ENCODE measurements at places on chromosomes 4 and X.

DNA sequence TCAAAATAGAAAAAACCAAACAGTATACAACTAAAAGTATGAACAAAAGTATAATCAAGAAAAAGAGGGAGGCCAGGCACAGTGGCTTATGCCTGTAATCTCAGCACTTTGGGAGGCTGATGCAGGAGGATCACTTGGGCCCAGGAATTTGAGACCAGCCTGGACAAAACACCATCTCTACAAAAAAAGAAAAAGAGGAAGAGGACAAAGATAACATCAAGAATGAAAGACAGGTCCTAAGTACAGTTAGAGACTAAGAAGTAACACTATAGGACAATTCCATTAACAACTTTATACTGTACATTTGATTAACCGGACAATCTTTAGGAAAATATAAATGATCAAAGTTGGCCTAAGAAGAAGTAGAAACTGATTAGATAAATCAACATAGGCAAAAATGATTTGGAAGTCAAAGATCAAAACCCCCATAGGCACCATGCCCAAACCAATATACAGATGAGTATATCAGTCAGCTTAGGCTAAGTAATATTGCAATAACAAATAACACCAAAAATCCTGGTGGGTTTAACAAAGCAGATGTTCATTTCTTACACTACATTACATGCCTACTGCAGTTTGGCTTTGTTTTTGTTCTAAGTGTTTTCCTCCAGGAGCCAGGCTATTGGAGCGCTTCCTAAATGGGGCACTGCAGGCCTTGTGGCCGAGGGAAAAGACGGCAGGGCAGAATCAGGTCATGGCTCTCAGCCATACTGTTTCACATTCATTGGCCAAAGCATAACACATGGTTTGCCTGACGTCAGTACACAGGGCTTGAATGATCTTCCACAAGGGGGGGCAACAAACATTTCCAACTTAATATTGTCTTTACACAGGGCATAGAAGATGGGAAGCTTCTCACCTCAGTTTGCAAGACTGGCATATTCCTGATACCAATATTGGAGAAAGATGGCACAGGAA lies 42.2 kb upstream of the HGFAC start:
- DNase-seq, result no peak

GRCh38 chr4:180057299-180057721 lies 2185.9 kb upstream of the TENM3 start:
- no peak for DNase-seq

DNA sequence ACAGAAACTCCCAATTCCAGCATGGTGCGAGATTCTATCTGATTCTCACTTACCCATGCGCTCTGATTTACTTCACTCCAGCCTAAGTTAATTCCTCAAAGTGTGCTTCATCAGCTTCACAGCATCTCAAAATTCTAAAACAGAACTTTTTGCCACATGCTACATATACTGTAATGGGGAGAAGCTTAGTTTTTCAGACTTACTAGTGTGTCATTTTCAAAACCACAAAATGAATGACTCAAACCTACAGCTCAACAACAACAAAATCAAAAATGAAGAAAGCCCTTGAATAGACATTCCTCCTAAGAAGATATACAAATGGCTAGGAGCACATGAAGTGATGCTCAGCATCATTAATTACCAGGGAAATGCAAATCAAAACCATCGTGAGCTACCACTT lies 14.9 kb downstream of the IRF2 start:
- DNase-seq, result no peak

DNA sequence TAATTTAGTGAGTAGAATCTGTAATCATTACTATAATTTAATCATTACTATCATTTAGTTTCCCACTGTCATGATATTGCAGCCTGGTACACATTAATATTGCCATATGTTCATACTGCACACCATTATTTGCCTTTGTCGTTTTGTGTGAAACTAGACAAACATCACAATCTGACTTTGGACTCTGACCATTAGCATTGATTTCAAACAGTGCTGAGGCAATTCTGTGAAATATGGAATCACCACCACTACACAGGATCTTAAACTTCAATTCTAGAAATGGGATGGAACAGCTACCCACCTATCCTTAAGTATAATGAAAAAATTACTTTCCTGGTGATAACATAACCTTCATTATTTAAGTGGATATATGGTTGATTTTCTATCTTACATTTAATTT lies 98.3 kb downstream of the SORBS2 start:
- DNase-seq, result no peak

DNA sequence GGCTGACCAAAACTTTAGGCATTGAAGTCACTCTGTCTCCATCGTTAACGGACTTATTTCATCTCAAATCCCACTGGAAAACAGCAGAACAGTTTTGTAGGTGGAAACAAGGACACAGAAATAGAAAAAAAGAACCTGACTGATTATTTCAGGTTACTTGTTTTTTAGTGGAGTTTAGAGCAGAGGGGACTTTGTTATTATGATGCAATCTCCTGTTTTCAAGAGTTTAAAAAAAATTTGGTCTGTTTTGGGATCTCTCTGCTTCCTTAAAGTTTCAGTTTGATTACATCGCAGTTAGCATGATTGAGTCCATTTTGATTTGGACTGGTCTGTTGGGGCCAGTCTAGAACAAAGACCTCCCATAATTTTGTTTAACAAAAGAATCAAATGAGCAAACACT lies 13.6 kb downstream of the PROM1 start:
- no peak for DNase-seq

DNA sequence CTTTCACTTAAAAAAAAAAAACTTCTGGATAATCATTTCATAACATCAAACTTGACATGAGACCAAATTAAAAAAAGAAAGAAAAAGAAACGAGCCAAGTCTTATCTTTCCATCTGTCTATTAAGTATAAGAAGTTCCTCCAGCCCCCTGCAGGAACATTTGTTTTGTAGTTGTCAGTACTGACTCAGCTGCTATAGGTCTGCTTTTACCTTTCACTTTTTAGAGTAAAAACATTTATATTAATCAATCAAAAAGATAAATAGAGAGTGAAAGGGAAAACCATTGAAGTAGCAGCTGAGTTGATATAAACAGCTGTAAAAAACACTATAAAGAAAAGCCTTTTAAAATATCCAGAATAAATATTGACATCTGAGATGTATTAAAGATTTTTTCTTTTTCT lies 46.1 kb downstream of the CCDC158 start:
- DNase-seq, result no peak

- DNase-seq, result no peak
Measured at GRCh38 chr4:84971319-84971932, 4.9 kb upstream of the WDFY3 start.

DNA sequence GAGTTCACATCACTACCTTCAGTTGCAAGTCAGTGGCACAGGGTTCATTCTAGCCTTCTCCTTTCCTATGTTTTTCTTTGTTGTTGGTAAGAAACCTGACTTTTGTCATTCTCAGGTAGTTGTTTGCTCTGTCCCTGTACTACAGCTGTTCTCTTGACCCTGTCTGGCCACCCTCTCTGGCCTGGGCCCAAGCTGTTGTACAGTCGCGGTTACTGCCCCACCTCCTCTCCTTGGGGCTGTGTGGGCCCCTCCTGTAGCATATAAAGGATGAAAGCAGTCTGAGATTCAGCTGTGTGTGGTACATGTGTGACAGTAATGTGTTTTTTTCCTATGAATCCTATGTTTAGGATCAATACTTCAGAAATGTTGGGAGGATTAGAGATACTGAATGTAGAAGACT lies 12.5 kb downstream of the MOB1B start:
- no peak for DNase-seq

- DNase-seq, result no peak
Measured at GRCh38 chr4:39235021-39235420, 52.7 kb downstream of the WDR19 start.

DNA sequence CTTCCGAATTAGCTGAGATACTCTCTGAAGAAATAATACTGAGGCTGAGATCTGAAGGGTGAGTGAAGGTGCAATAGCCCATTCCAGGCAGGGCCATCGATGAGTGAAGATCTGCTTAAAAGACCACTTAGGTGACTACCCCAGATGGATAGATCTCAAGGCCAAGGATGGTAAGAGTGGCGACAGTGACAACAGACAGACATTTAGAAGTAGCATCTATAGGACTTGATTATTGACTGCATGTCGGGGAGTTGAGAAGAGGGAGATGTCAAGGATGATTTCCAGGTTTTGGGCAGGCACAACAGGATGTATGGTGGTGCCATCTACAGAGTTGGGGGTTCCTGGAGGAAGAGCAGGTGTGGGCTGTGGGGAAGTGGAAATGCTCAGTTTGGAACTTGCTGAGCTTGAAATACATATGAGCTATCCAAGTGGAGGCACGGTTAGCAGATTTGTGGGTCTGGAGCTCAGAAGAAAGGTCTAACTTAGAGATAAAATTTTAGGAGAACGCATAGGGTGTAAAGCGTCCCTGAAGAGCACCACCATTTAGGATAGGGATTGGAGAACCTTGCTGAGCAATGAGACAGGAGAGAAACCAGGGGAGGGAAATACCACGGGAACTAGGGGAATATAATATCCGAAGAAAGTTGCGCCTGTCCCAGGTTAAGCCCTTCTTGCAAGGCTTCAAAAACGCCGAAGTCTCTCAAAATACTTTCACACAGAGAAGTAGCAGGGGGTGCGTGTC lies 688 bp downstream of the UFSP2 start:
- DNase-seq, result no peak

GRCh38 chrX:24321741-24322395 lies 8.0 kb upstream of the SUPT20HL2 start:
- no peak for DNase-seq

- no peak for DNase-seq
Measured at GRCh38 chr4:110344165-110344564, 131.8 kb upstream of the ENPEP start.

GRCh38 chr4:114857831-114858230 lies 255.6 kb downstream of the NDST4 start:
- no peak for DNase-seq

GRCh38 chrX:84737471-84737871 lies 235.2 kb upstream of the HDX start:
- DNase-seq, result no peak

DNA sequence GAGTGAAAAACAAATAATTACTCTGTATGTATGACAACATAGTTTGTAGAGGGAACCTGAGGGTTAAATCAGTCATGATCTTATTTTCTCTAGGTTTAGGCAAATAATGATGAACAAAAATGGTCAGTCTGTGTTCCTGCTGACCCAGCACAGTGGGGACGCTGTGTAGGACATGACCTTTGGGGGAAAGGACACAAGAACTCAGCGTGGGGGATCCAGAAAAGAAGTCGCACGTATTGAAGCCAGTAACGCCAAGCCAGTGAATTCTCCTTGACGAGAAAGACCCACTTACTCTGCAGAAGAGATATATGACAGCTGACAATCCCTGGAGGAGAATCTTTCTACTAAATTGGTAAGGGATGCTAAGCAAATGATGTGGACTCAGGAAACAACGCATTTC lies 36.6 kb downstream of the HELT start:
- DNase-seq, result no peak

DNA sequence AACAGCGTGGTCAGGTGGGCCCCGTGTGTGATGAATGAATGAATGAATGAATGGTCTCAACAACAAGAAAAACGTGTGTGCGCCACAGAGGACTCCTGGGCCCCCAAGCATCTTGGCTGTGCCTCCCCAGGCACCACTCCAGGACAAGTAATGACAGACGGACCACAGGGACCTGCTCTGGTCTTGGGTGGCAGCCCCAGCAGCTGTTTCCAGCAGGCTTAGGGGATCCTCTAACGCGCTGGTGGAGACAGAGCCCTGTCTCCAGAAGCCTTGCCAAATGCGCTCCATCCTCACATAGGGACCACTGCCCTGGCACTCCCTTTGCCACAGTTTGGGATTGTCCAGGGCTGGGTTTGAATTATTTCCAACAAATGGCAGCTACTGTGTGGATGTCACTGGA lies 39.1 kb downstream of the PSAPL1 start:
- DNase-seq, result no peak

- no peak for DNase-seq
Measured at GRCh38 chr4:2075987-2076907, 17.1 kb downstream of the NAT8L start.

GRCh38 chr4:48432017-48432416 lies 51.1 kb upstream of the SLC10A4 start:
- no peak for DNase-seq

DNA sequence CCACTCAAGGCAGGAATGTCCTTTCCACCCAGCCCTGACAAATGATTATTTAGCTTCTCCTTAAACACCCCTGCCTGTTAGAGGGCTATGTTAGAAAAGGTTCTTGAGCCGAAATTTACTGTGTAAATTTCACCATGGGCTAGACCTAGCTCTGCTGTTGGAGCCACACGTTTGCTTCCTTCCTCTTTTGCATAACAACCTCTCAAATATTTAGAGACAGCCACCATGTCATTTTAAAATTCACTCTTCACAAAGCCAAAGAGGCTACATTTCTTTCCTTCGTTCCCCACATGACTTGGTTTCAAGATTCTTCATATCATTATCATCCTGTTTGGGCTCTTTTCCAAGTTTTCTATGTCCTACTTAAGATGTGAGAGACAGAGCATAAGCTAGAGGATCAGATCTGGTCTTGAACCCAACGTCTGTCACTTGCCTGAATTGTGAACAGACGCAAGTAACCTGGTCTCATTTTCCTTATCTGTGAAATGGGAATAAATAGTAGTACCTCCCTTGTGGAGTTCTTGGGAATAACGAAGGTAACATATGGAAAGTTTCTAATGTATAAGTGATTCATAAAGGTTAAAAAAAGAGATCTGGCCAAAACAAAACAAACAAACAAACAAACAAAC lies 6.7 kb downstream of the DOCK11 start:
- DNase-seq, result no peak

- no peak for DNase-seq
Measured at GRCh38 chr4:82906469-82906868, 5.9 kb downstream of the THAP9 start.

DNA sequence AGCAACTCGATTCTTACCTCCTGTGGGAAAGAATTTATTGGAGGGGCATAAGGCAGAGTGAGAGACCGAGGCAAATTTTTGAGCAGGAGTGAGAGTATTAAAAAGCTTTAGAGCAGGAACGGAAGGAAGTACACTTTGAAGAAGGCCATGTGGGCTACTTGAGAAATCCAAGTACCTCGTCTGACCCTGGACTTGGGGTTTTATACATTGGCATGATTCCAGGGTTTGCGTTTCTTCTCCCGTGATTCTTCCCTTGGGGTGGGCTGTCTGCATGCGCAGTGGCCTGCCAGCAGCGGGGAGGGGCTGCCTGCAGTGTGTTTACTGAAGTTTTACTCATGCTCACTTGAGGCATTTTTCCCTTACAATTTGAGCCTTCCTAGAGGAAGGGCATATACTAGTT lies 3.4 kb downstream of the GALNT7 start:
- no peak for DNase-seq

DNA sequence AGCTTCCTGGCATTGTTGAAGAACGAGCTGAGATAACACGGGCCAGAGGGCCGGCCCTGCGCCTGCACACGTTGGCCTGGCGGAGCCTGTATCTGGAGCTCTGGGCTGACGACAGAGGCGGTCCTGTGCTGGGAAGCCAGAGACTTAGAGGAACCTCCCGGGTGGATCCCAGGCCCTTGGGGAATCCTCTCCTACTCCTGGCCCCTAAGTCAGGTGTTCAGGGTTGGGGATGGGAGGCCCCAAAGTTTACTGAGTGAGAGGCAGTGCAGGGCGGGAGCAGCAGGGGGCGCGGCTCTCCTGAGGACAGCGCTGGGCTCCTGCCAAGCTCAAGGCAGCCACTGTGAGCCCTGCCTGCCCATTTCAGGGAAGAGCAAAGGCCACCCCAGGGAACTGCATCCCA lies 2.5 kb upstream of the HTRA3 start:
- no peak for DNase-seq

GRCh38 chr4:99135541-99136162 lies 8.4 kb downstream of the ADH4 start:
- no peak for DNase-seq

GRCh38 chr4:121353213-121353612 lies 27.6 kb downstream of the QRFPR start:
- DNase-seq, result no peak

Measured in T-helper 17 cell (primary cell).